Suppressor macrophage (primary cell): ENCODE measurements at places on chromosomes 5 and 9.

- DNase-seq, result no peak
Measured at GRCh38 chr9:16155878-16156277, 603.0 kb downstream of the CCDC171 start.

GRCh38 chr5:111227801-111228200 is 3.6 kb downstream of the CAMK4 start:
- DNase-seq, result no peak

- DNase-seq, result no peak
Measured at GRCh38 chr5:172605466-172605865, 35.6 kb upstream of the NEURL1B start.

GRCh38 chr9:76562511-76562911 is 103.5 kb downstream of the GCNT1 start:
- DNase-seq, result peak; percentile 88

- no peak for DNase-seq
Measured at GRCh38 chr5:178215280-178216002, 11.1 kb downstream of the HNRNPAB start.

GRCh38 chr5:149061341-149061740 is 1.5 kb downstream of the SH3TC2 start:
- DNase-seq, result no peak

DNA sequence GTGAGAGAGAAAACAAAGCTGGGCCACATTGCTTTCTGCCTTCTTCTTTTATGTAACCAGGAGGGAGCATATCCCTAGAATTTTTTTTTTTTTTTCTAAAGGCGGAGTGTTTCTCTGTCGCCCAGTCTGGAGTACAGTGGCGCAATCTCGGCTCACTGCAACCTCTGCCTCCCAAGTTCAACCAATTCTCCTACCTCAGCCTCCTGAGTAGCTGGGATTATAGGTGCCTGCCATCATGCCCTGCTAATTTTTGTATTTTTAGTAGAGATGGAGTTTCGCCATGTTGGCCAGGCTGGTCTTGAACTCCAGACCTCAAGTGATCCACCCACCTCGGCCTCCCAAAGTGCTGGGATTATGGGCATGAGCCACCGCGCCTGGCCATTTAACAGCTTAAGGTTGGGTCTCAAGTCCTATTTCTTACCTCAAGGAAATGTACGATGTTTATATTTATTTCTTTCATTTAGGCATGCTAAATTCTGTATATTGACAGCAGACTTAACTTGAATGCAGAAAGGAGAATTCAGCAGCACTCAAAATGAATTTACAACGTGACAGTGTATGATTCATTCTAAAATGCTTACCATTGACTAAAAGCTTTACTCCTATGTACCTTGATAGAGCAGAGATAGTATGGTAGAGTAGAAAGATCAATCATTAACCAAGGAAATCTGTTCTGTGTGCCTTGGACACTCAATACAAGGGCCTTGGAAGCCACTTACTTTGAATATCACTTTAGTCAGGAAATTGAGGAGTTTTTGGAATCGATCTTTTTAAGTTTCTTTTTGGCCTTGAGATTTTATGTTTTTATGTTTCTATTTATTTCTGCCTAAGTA is 100.9 kb downstream of the F2RL2 start:
- DNase-seq, result no peak

DNA sequence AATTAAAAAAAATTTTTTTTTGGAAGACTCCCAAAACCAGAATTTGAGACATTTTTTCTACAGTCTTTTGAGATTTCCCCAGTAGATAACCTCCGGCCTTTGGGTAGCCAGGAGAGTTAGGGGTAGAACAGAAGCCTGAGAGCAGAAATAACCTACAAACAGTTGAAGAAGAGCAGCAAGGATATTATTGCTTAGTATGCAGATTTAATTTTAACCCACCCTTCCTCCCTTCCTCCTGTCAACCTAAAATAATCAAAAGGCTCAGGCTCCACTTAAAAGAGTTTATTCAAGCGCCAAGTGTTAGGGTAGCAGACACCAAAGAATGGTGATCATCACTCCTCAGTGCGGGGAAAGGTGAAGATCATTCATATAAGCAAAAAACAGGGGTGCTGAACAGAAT is 17.4 kb upstream of the FAM120A start:
- no peak for DNase-seq

- no peak for DNase-seq
Measured at GRCh38 chr5:124550731-124551130, 195.7 kb downstream of the ZNF608 start.

GRCh38 chr9:130112538-130113151 is 58.9 kb downstream of the GPR107 start:
- no peak for DNase-seq

DNA sequence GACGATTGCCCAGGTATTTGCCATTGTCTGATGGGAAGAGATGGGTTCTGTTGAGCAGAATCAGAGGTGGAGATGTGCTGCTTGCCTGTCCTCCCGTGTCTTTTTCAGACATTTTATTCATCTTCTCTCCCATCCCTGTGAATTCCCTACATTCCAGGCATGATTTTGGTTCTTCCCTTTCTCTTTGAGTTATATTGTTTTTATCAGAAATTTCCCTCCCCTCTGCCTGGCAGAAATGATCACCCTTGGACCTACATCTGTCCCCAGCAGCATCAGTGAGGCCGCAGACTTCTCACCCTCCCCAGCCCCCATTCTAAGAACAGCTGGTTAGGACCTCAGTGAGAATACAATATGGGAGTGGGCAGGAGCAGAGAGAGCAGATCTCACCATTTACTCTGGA is 640.2 kb downstream of the CCDC171 start:
- no peak for DNase-seq

DNA sequence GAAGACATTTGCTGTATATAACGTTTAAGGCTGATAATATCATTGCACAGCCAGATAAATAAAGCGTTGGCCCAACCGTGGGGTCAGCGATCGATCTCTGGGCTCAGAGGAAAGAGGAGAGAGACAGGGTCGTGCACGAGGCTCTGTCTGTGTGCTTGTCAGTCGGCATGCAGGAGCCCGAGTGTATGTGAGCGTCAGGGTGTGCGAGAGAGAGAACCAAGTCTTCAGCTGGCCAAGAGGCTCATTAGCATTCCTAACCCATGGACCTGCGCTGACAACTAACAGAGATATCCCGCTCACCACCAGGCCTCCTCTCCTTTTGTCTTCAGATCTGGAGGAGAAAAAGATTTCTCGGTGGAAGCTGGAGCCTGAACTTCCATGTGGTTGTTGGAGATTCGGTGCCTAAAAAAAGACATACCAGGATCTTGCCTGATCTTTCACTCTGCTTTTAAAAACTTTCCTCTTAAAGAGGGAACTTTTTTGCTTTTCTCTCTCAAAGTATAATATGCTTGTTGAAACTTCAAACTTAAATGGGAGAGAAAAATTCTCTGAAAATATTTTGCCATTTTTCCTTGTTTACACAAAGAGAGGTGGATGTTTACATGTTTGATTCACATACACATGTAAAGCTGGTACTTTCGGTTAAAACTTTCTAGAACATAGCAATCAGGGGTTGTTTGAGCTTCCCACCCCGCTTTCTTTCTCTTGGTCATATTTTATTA is 16.5 kb downstream of the NR2F1 start:
- DNase-seq, result no peak

GRCh38 chr5:8766448-8766847 is 779.4 kb downstream of the SEMA5A start:
- DNase-seq, result no peak

DNA sequence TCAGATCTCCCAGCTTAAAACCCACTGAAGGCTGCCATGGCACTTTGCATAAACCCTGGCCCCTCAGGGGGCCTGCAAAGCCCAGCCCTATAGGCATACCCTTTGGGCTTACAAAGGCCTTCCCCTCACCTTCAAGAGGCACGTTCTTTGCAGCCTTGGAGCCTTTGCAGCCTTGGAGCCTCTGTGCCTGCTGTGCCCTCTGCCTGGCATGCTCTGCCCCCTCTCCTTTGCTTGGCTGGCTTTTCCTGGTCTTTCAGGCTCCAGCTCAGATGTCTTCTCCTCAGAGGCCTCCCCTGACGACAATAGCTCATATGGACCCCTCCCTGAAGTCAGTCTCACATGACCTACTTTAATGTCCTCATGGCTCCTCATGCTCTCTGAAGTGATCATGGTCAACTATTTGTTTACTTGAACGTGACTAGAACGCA is 60.3 kb downstream of the CXXC5 start:
- no peak for DNase-seq

DNA sequence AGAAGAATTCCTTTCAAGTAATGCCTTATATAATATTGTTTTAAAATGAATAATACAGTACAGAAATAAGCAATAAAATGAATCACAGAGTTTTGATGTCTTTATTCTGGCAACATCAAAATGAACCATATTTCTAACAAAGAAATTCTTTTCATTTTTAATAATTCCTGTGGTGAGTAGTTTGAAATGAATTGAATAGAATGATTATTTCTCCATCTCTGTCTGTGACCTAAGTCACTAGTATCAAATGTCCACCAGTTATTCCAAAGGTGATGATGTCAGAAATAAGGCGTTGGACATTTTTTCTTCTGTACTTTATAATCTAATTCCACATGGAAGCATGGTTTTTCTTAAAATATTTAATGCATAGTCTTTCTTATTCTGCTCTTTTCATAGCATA is 106.2 kb downstream of the ADAMTSL1 start:
- no peak for DNase-seq

DNA sequence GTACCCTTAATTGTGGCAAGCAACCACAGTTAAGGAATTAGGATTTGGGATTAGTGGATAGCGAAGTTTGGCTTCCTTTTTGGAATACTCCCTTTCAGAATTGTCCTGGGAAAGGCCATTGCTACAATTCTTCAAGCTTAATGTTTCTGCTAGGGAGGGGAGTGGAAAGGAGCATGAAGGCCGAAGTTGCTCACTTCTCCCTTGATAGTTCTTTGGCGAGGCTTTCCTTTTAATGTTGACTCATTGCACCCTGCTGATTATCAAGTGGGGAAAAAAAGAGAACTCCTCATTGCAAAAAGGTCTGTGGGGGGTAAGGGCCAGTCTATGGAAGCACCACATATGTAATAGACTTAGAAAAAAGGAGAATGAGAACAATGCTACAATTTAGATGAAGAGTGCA is 30.7 kb downstream of the GRIN3A start:
- DNase-seq, result peak; percentile 2

DNA sequence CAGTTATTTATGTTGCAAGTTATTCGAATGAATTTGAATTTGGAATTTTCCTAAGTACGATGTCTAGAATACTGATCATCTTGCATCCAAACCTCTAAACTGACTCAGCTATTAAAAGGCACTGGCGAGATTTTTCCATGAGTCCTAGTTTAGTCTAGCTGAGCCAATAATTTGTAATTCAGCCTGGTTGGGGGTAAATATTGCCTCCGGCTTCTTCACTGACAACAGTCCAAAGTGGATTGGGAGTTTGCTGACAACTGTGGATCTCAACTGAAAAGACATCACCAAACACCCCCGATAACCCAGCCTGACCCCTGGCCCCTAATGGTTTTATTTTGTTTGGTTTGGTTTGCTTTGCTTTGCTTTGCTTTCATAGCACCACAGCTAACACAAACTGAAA is 189.8 kb upstream of the DAPK1 start:
- no peak for DNase-seq

GRCh38 chr9:89576404-89576839 is 28.4 kb upstream of the GADD45G start:
- peak; percentile 37 for DNase-seq

DNA sequence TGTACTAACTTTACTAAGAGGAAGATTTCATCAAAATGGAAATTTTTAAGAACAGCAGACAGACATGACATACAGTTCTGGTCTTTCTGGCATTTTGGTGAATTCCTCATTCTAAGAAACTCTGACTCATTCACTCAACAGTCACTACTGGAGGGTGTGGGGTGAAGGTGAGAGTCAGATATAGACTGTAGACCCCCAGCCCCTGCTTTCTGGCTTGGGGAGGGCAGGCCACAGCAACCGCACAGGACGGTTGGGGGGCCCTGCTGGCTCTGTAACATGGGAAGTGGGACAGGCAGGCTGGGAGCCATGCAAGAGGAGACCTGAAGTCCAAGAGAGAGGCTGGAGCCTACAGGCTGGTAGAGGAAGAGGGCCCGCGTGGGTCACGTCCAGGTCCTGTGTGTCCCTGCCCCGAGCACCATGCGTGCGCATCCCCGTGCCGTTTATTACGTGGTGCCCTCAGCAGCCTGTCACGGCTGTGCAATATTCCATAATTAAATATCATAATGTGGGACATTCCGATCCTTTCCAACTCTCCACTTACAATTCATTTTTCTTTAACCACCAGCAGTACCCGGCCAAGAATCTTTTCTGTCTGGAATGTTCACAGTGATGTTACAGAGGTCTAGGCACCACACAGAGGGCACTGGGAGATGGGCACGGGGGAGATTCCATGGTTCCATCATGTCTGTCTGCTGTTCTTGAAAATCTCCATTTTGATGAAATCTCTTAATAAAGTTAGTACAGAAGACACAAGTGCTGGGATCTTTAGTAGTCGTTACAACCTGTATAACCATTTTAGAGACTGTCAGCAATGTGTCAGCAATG is 75.5 kb downstream of the SEMA4D start:
- peak; percentile 73 for DNase-seq

DNA sequence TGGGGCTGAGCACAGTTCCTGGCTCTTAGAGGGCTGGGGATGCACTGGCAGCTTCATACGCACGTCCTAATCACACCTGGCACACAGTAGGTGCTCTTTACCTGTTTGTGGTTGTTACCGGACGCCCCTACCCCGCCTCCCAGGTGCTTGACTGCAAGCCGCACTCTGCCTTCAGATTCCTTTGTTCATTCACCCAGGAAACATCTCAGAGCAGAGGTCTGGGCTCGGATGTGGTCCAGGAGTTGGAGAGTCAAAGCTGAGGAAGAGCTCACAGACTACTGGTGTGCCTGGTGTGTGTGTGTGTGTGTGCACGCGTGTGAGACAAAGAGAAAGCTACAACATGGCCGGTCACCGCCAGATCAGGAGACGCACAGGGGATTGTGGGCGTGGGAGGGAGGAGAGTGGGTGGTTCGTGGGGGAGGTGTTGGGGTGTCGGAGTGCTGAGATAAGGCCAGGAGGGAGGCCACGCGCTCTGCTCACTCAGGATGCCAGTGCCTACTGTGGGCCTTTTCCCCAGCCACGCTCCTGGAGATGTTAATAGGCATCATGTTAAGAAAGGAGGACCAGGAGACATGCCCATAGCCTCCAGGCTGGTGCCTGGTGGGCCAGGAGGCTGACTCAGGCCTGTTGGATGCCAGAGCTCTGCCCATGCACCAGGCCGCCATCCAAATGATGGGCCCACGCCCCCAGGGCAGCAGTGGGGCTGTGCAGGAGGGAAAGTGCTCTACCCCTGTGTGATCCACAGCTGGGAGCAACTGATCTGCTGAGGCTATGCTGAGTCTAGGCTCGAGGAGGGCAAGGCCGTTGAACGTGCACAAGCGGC is 39.9 kb downstream of the CRB2 start:
- DNase-seq, result no peak

GRCh38 chr5:67206929-67207328 is 10.3 kb upstream of the CD180 start:
- peak; percentile 36 for DNase-seq

- no peak for DNase-seq
Measured at GRCh38 chr9:88481933-88482332, 53.0 kb upstream of the NXNL2 start.
